ENCODE measurements at places on chromosomes 11 and 22.

DNA sequence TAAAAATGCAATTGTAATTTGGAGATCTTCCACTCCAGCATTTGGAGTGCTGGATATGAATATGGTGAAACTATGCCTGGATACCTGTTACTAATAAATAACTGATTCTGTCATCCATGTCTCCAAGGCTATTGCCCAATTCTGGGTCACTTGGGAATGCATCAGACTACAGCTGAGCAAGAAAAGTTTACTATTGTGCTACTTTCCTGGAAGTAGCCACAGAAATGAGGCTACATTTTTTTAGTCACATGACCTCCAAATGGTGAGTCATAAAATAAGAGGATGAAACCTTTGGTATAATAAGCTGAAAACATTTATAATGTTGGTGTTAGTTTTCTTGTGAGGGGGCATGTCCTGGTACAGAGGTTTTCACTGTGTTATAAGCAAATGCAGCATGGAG is 44.4 kb downstream of the DCDC1 start:
- DNase-seq = peak; percentile 93

DNA sequence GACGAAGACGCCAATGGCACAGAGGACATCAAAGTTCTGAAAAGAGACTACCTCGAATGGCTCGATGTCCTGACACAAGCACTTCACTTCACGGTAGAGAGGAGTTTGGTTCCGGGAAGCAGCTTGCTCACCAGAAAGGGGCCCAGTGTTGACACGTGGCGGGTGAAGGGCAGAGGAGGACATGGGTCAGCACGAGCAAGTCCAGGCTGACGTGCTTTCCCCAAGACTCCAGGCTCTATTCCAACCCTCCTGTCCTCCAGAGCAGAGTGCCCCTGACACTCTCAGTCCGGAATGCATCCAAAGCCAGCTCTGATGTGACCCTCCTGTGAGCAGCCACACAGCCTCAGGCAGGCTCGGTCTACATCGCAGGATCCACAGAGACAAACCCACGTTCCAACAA is 77.5 kb upstream of the BID start:
- no peak for DNase-seq

GRCh38 chr11:75428281-75428724 is 4.7 kb downstream of the KLHL35 start:
- DNase-seq = peak; percentile 91

GRCh38 chr22:20887375-20887774 is 28.6 kb downstream of the SNAP29 start:
- DNase-seq = no peak

DNA sequence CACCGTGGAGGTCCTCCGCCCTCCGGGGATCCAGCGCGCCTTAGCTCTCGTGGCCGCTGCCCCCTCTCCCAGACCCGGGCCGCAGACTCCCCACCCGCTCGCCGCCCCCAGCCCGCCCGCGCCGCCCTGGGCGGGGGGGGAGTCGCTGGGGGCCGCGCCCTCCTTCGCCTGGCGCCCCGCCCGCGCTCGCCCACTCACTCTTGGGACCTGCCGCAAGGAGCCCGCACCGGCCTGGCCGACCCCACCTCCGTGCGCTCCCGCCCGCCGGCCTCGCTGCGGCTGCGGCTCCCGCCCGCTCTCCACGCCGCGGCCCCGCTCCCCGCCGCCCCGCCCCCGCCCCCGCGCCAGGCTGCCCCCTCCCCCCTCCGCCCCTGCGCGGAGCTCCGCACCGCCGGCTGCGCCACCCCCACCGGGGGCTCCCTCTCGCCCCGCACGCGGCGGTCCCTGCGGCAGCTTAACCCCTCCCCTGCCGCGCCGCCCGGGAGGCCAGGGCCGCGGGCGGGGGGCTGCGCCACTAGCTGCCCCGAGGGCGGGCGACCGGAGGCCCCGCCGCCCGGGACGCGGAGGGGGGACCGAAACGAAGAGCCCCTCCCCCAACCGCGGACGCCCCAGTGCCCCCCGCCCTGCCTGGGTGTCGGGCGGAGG is 724 bp upstream of the RASGRP2 start:
- DNase-seq = no peak

GRCh38 chr11:17171343-17171742 is 36.4 kb downstream of the PIK3C2A start:
- peak; percentile 9 for DNase-seq

Data from LHCN-M2 (cell line).